Thoracic aorta (tissue), 2 donors: ENCODE measurements at places on chromosomes 4 and X. TPM values are rescaled to one million over a fixed set of nuclear protein-coding genes. Genes with fewer than 3 reads are reported as not detected.

GRCh38 chr4:110852793-110853192 lies 229.9 kb upstream of the PITX2 start:
- no peak for DNase-seq
- H3K4me1 ChIP-seq: no peaks in the 10 kb centered on the region
- H3K27ac ChIP-seq: no peak overlapping the region
- no peaks in the 10 kb centered on the region for H3K27me3 ChIP-seq
- no peaks in the 10 kb centered on the region for H3K36me3 ChIP-seq

The TCEAL5 gene
- not detected for total RNA-seq

The MAGEA12 gene
- total RNA-seq: not detected

The SSX3 gene
- not detected for total RNA-seq

DNA sequence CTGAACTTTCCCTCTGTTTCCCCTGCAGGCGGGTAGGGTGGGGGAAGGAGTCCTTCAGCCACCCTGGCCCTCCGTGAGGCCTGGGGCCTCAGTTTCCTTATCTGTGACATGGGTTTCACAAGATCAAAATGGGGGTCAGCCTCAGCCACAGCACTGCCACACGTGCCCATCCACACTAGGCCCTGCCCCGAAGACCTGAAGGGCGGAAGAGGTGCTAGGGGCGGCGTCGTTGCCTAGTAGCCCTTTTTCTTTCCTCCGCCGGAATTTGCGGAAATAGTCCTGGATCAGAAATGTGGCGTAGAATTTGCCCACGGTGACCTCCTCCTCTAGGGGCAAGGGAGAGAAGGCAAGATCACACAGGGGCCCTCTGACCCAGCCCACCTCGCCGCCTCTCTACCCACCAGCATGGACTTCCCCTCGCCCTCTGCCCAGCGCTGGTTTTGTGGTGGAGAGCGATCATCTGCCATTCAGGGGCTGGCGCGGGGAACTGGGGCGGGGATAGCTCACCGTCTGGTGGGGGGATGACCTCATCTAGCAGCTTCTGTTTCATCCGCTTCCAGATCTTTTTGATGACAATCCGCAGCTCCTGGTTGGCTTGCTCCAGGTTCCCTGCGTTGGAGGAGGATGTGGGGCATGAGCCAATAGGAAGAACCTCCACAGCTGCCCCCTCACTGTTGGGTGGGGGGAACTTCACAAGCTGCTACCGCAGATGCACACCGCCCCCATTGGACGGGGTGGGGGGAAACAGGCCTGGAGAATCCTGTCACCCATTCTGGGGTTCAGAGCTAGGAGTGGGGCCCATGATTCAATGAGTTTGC lies 9.7 kb upstream of the SYP start:
- no peaks in the 10 kb centered on the region for H3K27me3 ChIP-seq
- H3K4me3 ChIP-seq: no peak overlapping the region
- DNase-seq: no peak
- H3K36me3 ChIP-seq: no peaks in the 10 kb centered on the region

GRCh38 chr4:93842601-93843252 lies 14.2 kb downstream of the ATOH1 start:
- no peaks in the 10 kb centered on the region for H3K4me1 ChIP-seq
- no peaks in the 10 kb centered on the region for H3K27me3 ChIP-seq
- H3K4me3 ChIP-seq: no peak overlapping the region
- DNase-seq: no peak
- H3K27ac ChIP-seq: no peak overlapping the region

DNA sequence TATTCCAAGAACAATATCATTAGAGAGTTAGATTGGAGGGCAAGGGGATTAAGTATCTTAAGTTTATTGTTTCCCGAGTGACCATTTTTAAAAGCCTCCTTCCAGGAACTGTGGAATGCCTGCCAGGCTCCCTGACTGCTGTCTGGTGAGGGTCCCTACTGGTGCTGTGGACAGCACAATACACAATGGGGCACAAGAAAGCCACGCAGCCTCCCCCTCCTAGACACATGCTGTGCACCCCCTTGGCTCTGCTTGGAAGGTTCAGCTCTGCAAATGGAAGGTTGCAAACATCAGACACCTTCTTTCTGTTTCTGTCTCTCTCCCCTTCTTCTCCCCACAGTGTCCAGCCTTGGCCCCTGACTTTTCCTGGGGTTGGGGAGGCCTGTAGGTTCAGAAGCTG lies 153.2 kb downstream of the SHROOM3 start:
- H3K27ac ChIP-seq: peak overlapping the region; percentile 90
- peaks cover 74% of the 10 kb centered on the region for H3K4me1 ChIP-seq
- H3K36me3 ChIP-seq: no peaks in the 10 kb centered on the region
- H3K4me3 ChIP-seq: peak overlapping the region; percentile 74
- DNase-seq: no peak

DNA sequence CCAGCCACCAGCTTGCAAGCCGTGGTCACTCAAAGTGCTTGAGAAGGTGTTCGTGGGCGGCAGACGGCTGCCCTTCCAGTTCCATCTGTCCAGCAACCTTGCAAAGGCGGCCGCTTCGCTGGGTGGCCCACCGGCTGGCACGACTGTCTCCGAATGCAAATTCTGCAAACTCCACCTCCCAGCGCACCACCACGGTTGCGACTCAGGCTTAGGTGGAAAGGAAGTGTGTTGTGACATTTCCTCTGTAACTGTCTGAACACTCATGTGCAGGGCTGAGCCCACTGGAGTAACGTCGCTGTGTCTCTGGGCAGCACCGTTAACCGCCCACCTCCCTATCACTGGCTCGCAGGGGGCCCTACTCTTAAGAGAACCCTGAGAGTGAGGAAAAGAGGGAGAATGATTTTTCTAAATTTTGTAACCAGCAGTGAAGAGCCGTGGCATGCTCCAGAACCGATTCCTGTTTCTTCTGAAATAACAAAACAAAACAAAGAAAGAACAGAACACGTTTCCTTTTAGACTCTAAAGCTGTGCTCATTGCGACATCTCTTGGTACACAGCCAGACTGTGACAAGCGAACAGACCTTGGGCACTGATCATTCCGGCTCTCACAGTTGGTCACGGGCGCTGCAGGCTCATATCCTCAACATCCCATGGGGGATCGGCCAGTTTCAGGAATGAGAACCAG lies at the start of gene P2RY8:
P2RY8 (minus strand) TSS at position 155 of the 685 bp plus-strand sequence. CDS start 70,627 bp downstream, outside the sequence.
- H3K36me3 ChIP-seq: no peaks in the 10 kb centered on the region
- no peaks in the 10 kb centered on the region for H3K27me3 ChIP-seq
- H3K4me1 ChIP-seq: no peaks in the 10 kb centered on the region
- DNase-seq: no peak
- H3K4me3 ChIP-seq: peak within 1 kb of the TSS; percentile 65

DNA sequence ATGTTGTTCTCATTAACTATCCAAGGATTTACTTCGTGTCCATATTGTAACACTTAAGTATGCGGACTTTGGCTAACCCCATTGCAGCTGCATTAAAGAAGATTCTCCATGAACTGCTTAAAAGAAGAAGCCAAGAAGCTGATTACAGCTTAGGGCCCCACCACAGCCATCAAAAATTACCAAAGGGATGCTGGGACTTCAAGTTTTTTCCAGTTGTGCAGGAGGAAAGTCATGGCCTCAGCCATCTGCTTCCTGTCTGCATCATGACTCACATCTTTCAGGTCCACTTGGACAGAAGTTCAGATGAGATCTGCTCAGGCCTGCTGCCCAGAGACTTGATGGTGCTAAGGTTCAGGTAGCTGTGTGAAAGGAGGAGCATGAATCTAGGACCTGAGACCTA lies 38.8 kb upstream of the CAPN6 start:
- no peaks in the 10 kb centered on the region for H3K27me3 ChIP-seq
- H3K4me3 ChIP-seq: no peak overlapping the region
- H3K4me1 ChIP-seq: no peaks in the 10 kb centered on the region
- H3K27ac ChIP-seq: no peak overlapping the region
- DNase-seq: no peak
- H3K36me3 ChIP-seq: no peaks in the 10 kb centered on the region

DNA sequence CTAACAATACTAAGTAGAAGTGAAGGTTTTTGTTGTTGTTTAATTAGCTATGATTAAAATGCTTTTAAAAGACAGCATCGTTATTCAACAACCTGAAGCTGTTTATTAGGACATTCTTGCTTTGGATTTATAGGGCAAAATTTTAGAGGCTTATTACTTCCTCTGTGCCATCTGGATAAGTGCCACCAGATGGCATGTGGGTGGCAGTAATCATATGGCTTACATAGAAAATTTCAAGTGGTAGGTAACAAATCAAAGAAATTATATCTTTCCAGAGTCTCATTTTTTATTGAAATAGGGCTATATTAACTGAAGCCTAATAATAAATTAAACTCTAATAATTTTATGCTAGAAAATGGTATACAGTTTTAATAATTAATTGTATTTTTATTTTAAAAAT lies 83.3 kb upstream of the HTR2C start:
- no peaks in the 10 kb centered on the region for H3K4me1 ChIP-seq
- no peak overlapping the region for H3K4me3 ChIP-seq
- no peak for DNase-seq
- no peaks in the 10 kb centered on the region for H3K36me3 ChIP-seq

GRCh38 chr4:125702406-125702805 lies 387.7 kb downstream of the FAT4 start:
- H3K4me3 ChIP-seq: no peak overlapping the region
- H3K27ac ChIP-seq: no peak overlapping the region
- H3K36me3 ChIP-seq: no peaks in the 10 kb centered on the region
- no peaks in the 10 kb centered on the region for H3K27me3 ChIP-seq
- no peak for DNase-seq

- DNase-seq: no peak
- no peaks in the 10 kb centered on the region for H3K36me3 ChIP-seq
- no peaks in the 10 kb centered on the region for H3K4me1 ChIP-seq
- no peak overlapping the region for H3K4me3 ChIP-seq
- H3K27ac ChIP-seq: no peak overlapping the region
Measured at GRCh38 chrX:79630033-79631009, 263.2 kb upstream of the ITM2A start.

DNA sequence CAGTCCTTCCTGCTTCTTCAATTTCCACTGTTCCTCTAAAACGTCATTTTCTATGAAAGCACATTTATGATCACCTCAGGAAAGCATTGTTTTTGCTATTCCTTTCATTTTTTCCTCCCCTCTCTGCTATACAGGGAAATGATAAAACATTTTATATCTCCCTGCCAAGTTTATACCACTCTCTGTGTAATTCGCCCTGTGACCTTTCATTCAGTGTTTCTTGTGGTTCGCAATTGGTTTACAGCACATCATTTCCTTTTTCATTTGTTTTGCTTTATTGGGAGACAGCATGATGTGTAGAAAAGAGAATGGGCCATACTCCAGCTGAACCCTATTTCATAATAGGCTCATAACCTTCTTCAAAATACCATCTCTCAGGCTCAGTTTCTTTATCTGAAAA lies 99.9 kb upstream of the RAPGEF2 start:
- no peaks in the 10 kb centered on the region for H3K36me3 ChIP-seq
- no peaks in the 10 kb centered on the region for H3K4me1 ChIP-seq
- no peaks in the 10 kb centered on the region for H3K27me3 ChIP-seq

GRCh38 chrX:86192827-86193226 lies 44.6 kb downstream of the DACH2 start:
- no peak overlapping the region for H3K4me3 ChIP-seq
- no peaks in the 10 kb centered on the region for H3K27me3 ChIP-seq
- no peak for DNase-seq
- no peaks in the 10 kb centered on the region for H3K4me1 ChIP-seq
- no peak overlapping the region for H3K27ac ChIP-seq

GRCh38 chrX:139290310-139290709 lies 240.2 kb upstream of the F9 start:
- H3K4me3 ChIP-seq: no peak overlapping the region
- no peak for DNase-seq
- no peaks in the 10 kb centered on the region for H3K36me3 ChIP-seq

The ATRX gene
- total RNA-seq: 124 TPM

DNA sequence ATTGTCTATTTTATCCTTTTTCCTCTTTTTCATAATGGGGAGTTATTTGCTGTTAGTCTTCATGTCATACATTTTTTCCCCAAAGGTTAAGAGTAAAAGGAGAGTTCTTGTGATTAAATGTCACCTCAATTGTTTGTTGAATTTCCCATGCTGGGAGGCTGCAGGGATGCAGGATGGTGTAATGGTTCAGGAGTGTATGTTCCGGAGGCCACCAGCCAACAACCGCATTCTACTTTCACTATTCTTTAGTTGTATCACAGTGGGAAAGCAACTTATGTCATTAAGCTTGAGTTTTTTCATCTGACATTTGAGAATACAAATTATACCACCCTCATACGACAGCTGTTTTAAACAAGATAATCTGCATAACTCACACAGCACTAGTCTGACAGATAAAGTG lies 15.4 kb downstream of the AFP start:
- H3K4me1 ChIP-seq: peaks cover 4% of the 10 kb centered on the region
- no peaks in the 10 kb centered on the region for H3K36me3 ChIP-seq
- no peak for DNase-seq

DNA sequence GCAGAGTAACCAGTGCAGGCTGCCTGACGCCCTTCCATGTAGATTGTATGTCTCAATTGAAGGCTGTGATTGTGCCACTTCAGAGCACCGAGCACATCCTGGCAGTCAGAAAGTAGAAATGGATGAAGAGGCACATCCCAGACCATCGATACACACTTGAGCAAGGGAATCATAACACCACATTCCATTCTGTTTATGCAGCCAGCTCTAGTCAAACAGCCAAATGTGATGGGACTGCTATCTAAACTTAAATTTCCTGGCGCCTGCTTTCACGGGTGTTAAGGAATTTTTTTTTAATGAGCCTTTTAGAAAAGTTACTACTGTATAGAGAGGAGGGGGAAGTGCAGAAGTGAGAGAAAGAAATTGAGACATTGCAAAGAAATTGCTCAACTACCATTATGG lies 84.4 kb downstream of the PPARGC1A start:
- H3K4me1 ChIP-seq: no peaks in the 10 kb centered on the region
- H3K4me3 ChIP-seq: no peak overlapping the region
- H3K27ac ChIP-seq: no peak overlapping the region
- H3K36me3 ChIP-seq: no peaks in the 10 kb centered on the region
- DNase-seq: no peak
- H3K27me3 ChIP-seq: no peaks in the 10 kb centered on the region

The WDFY3 gene
- 140 TPM for total RNA-seq

GRCh38 chr4:107843391-107843790 lies 18.7 kb downstream of the SGMS2 start:
- H3K36me3 ChIP-seq: no peaks in the 10 kb centered on the region
- no peaks in the 10 kb centered on the region for H3K27me3 ChIP-seq
- no peaks in the 10 kb centered on the region for H3K4me1 ChIP-seq
- DNase-seq: no peak
- H3K4me3 ChIP-seq: no peak overlapping the region

GRCh38 chr4:8039290-8039689 lies 99.6 kb upstream of the AFAP1 start:
- H3K4me1 ChIP-seq: no peaks in the 10 kb centered on the region
- no peaks in the 10 kb centered on the region for H3K27me3 ChIP-seq
- H3K4me3 ChIP-seq: no peak overlapping the region
- DNase-seq: no peak
- peaks cover 8% of the 10 kb centered on the region for H3K36me3 ChIP-seq
